ENCODE measurements at places on chromosomes 2 and 18.

GRCh38 chr2:236731767-236732580 is 162.3 kb downstream of the ACKR3 start:
- DNase-seq: no peak

DNA sequence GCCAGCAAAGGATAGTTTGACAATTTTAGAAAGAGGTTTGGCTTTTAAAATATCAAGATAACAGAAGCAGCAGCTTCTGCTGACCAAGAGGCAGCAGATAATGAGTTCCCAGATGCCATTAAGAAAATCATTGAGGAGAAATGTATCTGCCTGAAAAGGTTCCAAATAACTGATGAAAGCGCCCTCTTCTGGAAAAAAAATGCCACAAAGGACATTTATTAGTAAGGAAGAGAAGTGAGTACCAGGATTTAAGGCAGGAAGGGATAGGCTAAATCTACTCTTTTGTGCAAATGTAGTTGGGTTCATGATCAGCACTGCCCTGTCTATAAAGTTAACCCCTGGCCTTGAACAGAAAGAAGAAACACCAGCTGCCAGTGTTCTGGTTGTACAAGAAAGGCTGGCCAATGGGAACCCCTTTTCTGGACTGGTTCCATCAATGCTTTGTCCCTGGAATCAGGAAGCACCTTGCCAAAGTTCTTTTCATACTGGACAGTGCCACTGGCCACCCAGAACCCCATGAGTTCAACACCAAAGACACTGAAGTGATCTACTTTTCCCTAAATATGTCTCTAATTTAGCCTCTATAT is 40.6 kb downstream of the DHX57 start:
- peak; percentile 11 for DNase-seq

DNA sequence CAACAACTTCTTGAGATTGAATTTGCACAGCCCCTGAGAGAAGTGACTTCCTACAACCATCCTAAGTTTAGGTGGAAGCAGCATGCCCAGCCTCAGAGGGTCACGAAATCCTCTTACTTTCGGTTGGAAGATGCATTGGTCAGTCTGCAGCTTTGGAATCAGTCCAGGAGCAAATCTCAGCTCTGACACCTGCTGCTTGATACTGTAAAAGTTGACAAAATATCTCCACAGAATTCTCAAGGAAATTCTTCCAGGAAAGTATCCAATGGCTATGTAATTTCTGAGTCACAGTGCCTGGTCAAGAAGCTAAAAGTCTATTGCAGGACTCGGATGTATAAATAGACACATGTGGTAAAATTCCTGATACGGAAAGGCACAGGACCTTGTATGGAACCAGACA is 414.5 kb upstream of the GYPC start:
- no peak for DNase-seq

GRCh38 chr2:54577035-54577434 is 120.9 kb downstream of the SPTBN1 start:
- DNase-seq: peak; percentile 39

DNA sequence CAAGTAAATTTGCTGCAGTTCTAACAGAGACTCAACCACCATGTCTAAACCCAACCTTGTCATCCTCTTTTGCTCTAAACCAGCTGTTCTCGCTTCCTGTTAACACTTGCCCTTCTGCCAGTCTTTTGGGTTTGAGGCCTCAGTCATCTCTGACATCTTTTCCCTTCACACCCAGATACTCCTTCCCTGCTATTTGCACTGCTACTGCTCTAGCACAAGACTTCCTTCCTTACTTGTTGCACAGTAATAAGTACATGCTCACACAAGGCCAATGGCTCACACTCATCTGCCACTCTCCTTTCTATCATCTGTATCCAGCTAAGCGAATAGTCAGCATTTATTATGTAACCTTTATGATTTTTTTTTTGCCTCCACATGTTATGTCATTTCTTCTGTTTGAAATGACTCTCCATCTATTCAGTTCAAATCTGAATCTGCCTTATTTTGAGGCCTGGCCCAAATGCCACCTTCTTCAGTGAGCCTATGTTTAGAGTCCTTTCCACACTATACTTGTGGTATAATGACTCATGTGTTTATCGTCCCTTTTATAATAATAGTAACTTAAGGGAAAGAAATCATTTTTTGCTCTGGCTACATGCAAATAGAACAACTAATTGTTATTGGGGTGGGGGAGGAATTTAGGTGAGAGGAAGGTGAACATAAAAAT is 22.5 kb upstream of the CDKL4 start:
- no peak for DNase-seq

DNA sequence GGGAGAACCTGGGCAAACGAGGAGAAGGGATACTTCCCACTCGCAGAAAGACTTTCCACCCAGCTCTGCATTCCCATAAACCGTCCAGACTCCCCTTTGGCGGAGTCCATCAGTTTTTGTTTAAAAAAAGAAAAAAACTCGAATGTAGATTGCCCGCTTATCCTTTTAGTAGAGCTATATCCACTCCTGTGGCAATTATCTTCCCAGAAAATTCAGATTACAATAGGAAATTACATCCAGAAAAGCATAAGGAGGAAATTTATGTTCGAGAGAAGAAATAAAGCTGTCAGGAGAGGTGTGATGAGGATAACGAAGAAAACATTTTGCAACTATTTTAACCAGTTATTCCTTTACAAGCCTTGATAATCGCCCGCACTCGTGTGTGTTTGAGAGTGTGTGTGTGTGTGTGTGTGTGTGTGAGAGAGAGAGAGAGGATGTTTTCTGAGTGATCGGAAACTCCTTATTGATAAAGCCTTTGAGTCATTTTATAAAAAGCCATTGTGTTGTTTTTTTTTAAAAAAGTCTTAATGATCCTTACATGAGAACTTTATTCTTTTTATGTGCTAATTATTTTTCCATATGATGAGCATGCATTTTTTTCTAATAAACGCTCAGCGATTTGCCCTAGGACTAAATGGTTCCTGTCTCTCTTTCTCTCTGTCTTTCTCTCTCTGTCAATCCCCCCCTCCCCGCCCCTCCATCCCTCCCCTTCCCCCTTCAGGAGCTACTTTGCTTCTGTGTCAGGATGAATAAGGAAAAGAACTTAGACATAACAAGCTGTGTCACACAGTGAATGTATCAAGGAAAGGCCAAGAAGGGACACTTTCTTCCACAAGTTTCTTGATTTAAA is 1.1 kb upstream of the PPP3R1 start:
- peak; percentile 32 for DNase-seq

DNA sequence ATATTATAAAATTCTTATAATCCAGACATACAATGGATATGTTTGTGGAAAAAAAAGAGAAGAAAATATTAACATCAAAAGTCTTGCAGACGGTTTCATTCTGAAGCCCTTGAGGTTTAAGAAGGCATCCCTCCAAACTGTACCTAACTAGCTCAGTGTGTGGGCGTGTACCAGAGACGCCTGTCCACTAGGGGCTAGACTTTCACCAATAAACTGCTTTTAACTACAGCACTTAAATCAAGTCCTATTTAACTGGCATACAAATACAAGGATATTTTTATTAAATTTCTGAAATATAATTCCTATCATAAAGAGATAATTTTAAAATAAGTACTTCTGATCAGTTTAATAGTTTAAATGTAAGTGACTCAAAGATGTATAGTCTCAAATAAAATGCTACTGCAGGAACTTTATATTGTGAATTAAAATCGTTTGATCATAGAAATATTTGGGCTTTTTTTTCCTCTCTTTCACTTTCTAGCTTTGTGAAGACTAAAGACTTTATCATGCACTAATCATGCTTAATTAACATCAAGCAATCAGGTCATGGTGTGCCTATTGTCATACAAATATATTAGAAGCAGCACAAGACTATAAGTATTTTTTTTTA is 437.7 kb downstream of the SATB2 start:
- DNase-seq: peak; percentile 36

GRCh38 chr2:118774458-118775133 is 72.9 kb downstream of the EN1 start:
- peak; percentile 67 for DNase-seq

DNA sequence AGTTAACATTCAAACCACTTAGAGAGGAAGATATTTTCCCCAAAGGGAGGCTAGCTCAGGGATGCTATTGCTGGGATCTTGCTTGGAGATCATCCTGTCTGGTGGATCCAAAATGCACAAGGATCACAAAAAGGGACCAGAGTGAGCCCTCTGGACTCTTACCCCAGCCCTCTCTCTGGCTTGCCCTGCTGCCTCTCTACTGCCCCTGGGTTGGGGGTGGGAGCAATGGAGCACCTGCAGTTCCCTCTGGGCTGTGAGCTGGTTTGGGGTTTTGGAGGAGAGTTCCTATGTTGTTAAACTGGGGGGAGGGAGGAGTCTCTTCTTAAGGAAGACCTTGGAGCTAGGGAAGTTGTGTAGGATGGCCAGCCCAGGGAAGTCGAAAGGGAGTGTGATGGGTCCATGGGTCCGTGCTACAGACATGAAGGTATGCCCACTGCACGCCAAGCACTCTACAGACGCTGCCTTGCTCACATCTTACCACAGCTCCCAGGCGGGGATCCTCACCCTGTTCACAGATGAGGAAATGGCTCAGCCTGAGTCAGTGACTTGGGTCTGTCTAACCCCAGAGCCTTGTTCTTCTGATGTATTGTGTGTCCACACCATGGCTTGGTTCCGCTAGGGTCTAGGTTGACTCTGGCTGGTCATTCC is 3.8 kb downstream of the LBH start:
- DNase-seq: no peak

DNA sequence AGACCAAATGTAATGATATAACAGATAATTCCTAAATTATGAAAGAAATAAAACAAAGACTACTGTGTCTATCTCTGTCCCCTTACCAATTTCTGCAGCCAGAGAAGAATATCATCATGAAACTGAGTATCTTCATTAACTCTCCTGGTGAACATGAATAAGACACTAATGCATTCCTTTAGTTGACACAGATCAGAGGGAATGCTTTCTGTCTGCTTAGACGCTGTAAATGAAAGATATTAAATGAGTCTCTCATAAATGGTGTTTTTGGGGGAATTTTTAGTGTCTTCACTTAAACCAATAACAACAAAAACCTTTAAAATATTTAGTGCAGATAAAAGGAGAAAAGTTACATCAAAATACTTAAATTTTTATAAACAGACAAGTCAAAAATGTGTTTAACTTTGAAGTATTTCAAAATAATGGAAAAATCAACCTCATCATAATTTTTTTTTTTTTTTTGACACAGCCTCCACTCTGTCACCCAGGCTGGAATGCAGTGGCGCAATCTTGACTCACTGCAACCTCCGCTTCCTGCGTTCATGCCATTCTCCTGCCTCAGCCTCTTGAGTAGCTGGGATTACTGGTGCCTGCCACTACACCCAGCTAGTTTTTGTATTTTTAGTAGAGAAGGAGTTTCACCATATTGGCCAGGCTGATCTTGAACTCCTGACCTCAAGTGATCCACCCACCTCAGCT is 16.0 kb downstream of the EPG5 start:
- no peak for DNase-seq

- no peak for DNase-seq
Observed at GRCh38 chr18:5475267-5475666, 68.5 kb downstream of the EPB41L3 start.

DNA sequence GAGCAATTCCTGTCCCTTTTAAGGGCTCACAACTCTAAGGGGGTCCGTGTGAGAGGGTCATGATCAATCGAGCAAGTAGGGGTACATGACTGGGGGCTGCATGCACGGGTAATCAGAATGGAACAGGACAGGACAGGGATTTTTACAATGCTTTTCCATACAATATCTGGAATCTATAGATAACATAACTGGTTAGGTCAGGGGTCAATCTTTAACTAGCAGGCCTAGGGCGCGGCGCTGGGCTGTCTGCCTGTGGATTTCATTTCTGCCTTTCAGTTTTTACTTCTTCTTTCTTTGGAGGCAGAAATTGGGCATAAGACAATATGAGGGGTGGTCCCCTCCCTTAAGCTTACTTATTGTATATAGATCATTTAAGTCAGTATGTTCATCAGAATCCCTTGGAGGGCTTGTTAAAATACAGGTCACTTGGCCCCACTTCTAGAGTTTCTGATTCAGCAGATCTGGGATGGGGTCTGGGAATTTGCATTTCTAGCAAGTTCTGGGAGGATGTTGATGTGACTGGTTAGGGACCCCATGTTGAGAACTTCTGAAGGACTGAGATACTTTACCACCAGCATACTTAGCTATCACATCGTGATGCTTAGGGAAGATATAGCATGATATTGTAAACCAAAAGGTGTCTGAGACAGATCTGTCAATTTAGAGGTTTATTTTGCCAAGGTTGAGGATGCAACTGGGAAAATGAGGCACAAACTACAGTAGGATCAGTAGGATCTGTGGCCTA is 2.8 kb upstream of the INPP4A start:
- no peak for DNase-seq

GRCh38 chr18:8339210-8339609 is 270.0 kb upstream of the RAB12 start:
- no peak for DNase-seq

DNA sequence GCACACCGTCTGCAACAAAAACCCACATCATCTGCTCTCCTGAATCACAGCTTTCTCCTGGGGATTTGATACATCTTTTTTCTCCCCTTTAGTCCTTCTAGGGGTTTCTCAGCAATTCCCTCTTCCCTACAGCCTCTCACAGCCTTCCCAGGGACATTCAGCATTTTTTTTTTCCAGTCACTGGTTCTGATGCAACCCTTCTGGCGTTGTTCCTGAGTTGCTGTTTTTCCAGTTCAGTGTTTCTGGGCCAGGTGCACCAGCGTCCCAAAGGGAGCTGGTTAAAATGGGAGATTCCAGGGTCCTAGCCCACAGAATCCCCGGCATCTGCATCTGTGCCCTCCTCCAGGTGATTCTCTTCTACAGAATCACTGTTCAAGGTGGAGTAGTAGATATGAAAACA is 36.1 kb downstream of the ADCY3 start:
- no peak for DNase-seq

DNA sequence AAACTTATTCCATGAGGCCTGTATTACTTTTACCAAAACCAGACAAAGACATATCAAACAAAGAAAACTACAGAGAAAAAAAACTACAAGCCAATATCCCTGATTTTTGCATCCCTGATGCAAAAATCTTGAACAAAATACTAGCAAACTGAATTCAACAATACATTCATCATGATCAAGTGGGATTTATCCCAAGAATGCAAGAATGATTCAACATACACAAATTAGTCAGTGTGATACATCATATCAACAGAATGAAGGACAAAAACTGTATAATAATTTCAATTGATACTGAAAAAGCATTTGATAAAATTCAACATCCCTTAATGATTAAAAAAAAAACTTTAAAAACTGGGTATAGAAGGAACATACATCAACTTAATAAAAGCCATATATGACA is 106.8 kb downstream of the SLC39A10 start:
- no peak for DNase-seq

DNA sequence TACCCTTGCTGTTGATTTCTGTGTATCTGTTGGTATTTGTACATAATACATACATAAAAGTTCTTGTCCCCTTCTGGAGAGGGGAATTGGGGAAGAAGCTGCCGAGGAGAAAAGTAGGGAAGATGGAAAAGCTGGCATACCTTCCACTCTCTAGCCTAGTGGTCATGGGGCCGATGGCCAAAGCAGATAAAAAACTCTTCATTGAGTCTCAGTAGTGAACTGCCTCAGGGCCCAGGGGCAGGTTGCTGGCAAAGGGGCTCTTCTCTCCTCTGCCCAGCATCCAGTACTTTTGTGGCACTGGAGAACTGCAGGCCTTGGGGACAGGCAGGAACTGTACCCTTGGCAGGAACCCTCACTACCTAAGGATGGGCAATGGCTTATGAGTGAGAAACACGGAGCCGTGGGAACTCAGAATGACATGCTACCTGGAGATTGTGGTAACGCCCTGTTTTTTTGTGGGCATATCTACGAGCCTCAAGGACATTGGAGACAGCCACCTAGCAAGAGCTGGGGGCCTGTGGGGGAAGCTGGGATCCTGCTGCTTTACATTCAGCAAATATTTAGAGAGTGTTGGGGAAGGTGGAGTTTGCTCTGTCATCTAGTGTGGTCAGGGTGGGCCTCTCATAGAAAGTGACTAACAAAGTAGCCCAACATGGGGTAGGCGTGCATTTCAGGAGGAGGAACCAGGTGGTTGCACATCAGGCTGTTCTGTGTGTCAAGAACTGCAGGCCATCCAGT is 22.6 kb upstream of the ITGB6 start:
- DNase-seq: no peak

All from NCI-H510A treated with DMSO at 0.1 percent for 48 hours (cell line).